ENCODE measurements at places on chromosomes 11 and 22.

DNA sequence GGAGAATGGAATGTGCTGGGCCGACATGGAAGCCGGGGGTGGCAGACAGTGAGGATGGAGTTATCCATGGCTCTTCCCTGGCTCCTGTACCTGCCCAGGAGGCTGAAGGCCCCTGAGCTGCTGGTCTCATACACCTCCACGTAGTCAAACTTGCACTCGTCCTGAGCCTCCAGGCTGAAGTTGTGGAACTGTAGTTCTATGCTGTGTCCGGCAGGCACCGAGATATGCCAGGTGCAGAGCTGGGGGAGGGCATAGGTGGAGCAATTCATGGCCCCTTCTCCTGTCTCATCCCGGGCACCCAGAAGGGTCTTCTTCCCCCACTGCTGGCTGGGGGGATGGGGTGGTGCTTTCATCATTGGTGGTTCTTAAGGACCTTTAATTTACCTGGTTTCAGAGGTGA, 2.8 kb downstream of the MFRP start:
- no peak for DNase-seq

DNA sequence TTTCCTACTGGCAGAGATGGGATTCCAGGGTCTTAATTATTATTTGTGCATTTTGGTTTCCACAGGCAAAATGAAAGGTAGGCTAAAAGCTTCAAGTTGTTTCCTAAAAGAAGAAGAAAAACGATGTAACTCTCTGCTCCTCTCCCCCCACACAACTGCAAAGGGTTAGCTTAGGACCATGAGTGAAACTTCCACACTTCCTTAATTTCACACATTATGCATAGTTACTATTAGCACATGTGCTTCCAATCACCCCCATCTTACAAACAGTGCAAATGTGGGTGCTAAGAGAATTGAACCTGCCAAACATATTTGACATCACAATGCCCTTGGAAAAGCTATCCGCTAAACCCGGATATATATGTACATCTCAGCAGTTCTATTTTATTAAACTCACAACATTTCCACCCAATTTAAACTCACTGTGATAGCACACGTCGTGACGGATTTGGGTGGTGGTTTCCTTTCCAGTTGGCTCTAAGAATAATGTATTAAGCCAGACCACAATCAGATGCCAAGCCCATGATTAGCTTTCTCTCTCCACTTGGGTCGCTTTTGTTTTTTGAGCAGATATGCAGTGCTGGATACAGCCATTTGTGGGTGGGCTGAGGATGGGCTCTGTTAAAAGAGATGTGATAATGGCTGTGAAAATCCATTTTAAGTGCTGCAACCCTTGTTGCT, 245.0 kb upstream of the POU2AF2 start:
- DNase-seq: no peak

DNA sequence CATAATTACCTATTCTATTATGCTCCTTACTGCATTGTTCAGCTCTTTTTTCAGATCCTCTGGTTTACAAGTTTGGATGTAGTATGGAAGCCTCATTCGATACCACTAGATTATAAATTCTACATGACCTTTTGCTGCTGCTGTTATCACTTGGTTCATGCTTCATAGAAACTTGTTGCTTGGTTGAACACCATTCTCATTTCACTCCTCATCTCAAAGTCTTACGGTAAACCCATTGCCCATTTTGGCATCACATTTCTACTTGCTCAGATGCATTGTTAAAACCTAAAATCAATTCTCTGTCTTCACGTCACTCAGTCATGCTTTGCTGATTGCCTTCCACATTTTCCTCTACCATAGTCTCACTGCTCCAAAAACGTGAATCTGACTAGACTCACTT, 155.5 kb upstream of the DDI1 start:
- no peak for DNase-seq

DNA sequence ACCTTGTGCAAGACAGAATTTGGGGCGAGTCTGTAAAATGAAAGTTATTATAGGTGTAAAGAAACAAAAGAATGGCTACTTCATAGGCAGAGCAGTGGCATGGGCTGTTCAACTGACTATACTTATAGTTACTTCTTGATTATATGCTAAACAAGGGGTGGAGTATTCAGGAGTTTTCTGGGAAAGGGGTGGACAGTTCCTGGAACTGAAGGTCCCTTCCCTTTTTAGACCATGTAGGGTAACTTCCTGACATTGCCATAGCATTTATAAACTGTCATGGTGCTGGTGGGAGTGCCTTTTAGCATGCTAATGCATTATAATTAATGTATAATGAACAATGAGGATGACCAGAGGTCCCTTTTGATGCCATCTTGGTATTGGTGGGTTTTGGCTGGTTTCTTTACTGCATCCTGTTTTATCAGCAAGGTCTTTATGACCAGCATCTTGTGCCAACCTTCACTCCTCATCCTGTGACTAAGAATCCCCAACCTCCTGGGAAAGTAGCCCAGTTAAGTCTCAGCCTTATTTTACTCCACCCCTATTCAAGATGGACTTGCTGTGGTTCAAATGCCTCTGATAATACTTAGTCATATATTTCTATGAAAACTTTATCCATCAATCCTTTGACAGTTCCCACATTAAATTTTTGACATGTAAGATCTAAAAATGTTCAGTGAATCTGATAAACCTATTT, 118.6 kb downstream of the ARHGAP42 start:
- DNase-seq: no peak

- no peak for DNase-seq
These were observed 15.1 kb downstream of the OR10V1 start for GRCh38 chr11:59698506-59698905.

GRCh38 chr11:30893318-30893717, 307.2 kb upstream of the MPPED2 start:
- no peak for DNase-seq

- DNase-seq: no peak
These were observed 12.2 kb downstream of the TNKS1BP1 start for GRCh38 chr11:57312511-57313021.

DNA sequence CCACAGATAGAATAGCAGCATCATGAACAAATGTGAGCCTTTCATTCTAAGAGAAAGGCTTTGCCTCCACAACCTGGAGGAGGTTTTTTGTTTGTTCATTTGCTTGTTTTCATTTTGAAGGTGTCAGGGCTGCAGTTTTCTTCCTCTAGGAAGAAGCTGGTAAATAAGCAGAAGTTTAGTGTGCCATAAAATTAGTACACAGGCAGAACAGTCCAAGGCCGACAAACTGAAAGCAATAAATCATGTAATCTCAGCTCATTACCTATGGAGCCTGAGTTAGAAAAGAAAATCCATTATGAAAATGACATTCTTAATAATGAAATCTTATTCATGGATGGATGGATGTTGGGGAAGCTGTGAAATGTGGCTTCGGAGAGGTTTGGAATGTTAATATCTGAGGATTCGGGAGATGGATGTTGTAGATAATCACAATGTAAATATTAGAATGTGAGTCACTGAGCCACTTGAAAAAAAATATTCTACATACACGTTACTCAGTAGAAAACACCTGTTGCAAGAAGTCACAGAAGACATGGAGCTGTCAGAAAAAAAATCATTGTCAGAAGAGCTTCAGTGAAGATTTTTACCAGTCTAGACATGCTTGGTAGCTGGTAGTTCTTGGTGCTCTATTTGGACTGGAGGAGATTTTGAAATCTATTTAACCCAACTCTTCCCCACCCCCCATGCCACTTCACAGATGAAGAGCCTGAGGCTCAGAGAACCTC, 15.0 kb upstream of the ZDHHC13 start:
- DNase-seq: no peak

GRCh38 chr22:43376765-43377547, 33.8 kb upstream of the SCUBE1 start:
- DNase-seq: no peak

All from NCI-H460 (cell line).